ENCODE measurements at places on chromosomes 13 and 19.
A peak's percentile ranks its signal among the peaks of the same experiment; 100 is the strongest.

- no peak for DNase-seq
These were observed 26.5 kb downstream of the CEACAM1 start for GRCh38 chr19:42501733-42502132.

DNA sequence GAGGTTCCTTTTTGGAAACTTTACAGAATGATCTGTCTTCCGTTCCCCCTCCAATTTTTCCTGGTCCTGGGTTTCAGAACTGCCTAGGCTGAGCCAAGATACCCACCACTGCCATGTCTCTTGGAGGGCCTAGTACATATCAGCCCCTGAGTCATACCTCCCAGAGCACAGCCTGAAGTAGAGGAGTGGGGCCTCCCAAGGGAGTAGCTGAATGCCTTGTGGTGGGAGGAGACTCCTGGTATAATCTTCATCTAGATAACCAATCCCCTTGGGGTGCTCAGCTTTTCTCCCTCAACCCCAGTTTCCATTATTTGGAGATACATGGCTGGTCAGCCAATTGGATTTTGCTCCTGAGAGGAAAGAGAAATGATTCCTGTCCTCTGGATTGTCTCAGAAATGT is 30.3 kb downstream of the ZNF763 start:
- no peak for DNase-seq

DNA sequence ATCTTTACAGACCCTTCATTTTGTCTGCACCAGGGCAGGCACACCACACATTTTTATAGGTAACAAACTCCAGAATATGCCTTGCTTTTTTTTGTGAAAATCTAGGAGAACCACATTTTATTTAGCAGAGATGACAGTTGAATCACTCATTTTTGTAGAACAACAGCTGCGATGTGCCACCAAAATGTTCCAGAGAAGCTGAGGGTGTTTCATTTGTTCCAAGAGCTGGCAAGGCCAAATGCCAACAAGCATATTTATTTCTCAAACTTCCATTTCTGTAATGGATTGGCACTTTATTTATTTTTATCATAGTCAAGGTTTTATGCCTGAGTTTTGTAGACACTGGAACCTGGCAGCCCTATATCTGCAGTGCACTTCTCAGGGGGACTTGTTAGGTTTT is 10.4 kb downstream of the OLFM4 start:
- DNase-seq: no peak

DNA sequence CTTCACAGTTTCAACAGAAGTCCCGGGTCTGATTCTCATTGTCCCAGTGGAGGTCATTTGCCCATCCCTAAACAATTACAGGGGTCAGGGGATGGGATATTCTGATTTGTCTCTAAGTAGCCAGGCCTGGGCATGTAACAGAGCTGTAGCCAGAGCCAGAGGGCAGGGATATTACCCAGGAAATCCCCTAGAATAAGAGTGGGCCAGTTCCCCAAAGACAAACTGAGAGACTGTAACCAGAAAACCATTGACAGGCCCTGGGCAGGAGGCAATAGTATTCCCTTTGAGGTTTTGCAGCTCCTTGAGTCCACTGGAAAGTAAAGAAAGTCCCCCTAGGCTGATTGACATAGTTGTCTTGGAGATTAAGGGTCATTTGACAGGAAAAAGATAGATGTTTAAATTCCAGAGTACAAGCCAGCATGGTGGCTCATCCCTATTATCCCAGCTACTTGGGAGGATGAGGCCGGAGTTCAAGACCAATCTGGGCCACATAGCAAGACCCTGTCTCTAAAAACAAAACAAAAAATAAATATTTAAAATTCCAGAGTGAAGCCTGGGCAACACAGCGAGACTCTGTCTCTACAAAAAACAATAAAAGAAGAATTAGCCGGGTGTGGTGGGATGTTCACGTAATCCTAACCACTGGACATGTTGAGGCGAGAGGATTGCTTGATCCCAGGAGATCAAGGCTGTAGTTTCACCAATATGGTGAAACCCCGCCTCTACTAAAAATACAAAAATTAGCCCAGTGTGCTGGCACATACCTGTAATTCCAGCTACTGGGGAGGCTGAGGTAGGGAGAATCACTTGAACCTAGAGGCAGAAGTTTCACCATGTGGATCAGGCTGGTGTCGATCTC is 1.9 kb upstream of the SDHAF1 start:
- no peak for DNase-seq

DNA sequence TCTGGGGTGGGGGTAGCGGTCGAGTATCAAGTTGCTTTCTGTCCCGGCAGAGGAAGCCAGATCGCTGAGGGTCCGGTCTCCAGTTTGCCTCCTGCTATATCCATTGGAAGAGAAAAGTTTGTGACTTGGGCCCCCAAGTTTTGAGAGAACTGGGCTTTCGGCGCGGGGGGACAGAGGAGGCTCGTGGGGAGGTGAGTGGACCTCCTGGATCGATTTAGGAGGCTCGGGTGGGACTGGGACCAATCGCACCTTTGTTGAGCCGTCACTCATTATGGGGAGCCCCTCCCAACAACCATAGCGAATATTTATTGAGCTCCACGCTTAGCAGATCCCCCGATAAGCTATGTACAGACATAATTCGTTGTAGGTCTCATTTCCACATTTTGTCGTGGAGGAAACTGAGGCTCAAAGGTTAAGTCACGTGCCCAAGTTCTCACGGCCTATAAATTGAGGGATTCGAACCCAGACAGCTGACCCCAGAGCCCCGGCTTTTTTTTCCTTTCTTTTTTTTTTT is 909 bp downstream of the RFXANK start:
- DNase-seq: no peak

- no peak for DNase-seq
These were observed 3.0 kb upstream of the NCCRP1 start for GRCh38 chr19:39193803-39194202.

DNA sequence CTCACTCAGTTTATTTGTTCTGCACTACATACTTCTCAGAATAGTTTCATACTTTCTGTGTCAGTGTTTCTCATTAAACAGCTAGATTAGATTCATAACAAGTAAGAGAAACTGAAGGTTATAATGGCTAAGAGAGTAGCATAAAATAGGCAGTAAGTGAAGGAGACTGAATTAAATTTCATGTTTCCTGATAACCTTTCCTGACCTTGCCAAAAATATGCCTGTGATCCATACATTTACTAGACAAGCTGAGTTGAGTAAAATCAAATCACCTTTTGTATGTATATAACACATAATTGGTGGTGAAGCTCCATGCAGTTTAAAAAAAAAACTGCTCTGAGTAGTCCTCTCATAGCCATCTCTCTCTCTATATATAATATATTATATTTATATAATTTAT is 545.3 kb upstream of the PCDH20 start:
- DNase-seq: no peak

- no peak for DNase-seq
These were observed 1.7 kb upstream of the USPL1 start for GRCh38 chr13:30615866-30616541.

DNA sequence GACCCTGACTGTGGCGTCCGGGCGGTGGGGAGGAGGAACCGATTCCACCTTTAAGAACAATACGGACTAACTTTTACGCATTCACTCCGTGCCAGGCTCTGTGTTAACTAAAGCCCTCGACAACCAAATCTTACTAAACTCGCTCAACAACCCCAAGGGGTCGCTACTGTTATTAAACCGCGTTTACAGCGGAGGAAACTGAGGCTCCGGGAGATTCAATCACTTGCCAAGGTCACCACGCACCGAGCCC is 1.2 kb downstream of the SAMD1 start:
- DNase-seq: no peak

- DNase-seq: peak; percentile 35
These were observed 443.9 kb downstream of the FGF9 start for GRCh38 chr13:22114630-22115311.

GRCh38 chr19:4675346-4675745 is 5.2 kb upstream of the MYDGF start:
- DNase-seq: no peak

- DNase-seq: peak; percentile 53
These were observed 4.9 kb upstream of the PALM start for GRCh38 chr19:703651-704446.

- DNase-seq: no peak
These were observed 51.8 kb downstream of the CCDC70 start for GRCh38 chr13:51913421-51914136.

- DNase-seq: no peak
These were observed 180.9 kb downstream of the PCCA start for GRCh38 chr13:100269837-100270236.

GRCh38 chr19:17757125-17757524 is 5.8 kb downstream of the FCHO1 start:
- no peak for DNase-seq

- no peak for DNase-seq
These were observed 148.0 kb downstream of the FOXO1 start for GRCh38 chr13:40518481-40518882.

DNA sequence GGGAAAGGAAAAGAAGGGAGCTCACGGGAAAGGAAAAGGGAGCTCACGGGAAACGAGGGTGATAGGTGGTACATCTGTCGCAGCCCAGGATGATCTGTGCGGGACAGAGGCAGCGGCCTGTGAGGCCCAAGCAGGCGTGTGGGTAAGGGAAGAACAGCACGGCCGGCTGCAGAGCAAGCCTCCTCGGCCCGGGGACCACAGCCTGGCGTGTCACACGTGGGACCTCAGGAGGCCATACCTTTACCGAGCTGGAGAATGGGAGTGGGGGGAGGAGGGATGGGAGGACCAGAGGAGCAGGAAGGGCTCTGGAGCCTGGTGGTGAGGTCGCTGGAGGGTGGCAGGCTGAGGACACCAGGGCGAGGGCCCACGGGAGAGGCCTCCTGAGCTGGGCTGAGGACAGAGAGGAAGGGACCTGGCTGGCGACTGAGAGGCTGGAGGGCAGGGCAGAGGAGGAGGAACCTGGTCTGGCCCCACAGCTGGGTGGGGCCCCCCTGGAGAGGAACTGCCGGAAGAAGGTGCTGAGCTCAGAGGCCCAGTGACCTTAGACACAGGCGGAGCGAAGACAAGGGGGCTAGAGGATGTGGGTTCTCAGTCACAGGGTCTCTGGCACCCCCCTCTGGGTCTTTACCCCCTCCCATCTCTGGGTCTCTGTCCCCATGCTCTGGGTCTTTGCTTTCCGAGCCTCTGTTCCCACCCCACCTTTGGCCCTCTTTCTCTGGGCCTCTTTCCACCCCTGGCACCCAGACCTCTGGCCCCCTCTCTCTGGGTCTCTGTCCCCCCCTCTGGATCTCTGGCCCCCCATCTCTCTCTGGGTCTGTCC is 2.9 kb upstream of the FTL start:
- no peak for DNase-seq

GRCh38 chr19:718991-719512 is 10.3 kb downstream of the PALM start:
- DNase-seq: no peak

DNA sequence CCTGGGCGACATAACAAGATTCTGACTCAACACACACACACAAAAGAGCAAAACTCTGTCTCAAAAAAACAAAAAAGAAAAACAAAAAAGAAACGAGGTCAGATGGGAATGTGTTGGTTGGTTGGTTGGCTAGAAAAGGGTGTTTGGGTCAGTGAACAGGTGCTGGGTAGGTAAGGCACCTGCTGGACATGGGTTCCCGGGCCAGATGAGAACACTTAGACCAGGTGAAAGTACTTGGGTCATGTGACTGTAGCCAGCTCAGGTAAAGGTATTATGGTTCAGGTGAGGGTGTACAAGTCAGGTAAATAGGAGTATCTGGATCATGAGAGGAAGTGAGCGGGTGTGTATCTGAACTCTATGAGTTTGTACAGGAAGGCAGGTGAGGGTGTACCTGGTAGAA is 14.5 kb upstream of the ZNF414 start:
- DNase-seq: no peak

- DNase-seq: no peak
These were observed 76.6 kb downstream of the ZIC5 start for GRCh38 chr13:99894840-99895443.

DNA sequence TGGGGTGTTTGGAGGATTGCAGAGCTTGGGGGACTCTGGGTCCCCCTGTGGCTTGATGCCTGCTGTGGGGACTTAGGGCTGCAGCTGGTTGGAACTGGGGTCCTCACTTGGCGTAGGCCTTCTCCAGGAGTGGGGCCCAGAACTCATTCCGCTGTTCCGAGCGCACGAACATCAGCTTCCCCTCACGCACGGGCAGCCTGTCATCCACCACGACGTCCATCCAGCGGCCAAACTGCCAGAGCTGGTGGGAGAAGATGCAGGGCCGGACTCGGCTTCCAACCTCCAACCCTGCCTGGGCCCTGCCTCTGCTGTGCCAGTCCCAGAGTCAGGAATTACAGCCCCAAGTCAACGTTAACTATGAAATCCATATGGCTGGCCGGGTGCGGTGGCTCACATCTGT is 2.6 kb downstream of the CAPN12 start:
- no peak for DNase-seq

- no peak for DNase-seq
These were observed 2.7 kb downstream of the B3GNT3 start for GRCh38 chr19:17797424-17798201.

- no peak for DNase-seq
These were observed 61.7 kb downstream of the PDS5B start for GRCh38 chr13:32647926-32648325.

DNA sequence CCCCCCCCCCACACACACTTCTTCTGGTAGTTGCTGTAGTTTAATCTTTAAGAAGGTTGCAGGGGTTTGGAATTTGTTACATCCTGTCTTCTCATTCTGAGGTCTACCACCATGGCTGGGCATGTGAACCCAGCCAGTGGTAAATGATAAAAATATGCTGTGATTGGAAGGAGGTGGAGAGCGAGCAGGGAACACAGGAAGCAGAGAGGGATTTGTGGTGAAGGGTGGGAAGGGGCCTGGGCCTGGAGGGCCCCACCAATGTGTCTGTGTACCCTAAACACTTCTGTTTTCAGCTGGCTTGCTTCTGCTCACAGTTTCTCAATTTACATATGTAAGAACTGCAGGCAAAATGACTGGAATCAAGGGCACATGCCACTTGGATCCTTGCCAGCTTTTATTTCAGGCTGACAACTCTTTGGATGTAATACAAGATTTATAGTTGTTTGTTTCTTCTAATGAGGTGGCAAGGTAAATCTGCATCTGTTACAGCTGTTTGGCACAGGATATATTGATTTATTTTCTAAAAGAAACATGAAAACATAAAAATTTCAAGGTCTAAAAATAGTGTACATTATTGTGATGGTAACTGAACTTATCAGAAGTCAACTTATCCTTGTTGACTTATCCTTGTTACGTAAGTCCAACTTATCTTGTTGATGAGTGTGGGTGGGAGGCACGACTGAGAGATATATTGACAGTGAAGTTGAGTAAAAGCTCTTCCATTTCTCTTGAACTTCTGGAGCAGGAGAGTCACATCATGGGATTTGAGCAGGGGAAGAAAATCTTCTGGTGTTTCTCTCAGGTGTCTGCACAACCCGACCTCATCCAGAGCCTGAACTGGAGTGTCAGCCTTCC is 313.2 kb downstream of the SHISA2 start:
- peak; percentile 85 for DNase-seq
